ENCODE measurements at places on chromosomes 16 and 17.

DNA sequence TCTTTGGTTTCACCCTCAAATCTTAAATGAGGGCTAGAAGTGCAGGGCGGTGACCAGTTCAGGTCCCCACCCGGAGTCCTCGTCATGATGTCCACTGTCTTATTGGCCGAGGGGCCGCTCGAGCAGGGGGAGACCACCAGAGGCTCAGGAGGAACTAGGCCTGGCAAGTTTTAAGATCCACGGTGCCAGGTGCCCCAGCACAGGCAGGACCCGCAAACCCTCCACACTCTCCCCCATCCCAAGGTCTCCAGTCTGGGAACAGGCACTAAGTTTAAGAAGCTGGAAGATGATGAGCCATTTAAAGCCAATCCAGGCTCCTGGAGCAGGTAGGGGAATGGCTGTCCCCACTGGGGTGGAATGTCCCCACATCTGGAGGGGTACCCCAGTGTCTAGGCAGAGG lies 4.1 kb downstream of the DLX3 start:
- DNase-seq, result no peak

DNA sequence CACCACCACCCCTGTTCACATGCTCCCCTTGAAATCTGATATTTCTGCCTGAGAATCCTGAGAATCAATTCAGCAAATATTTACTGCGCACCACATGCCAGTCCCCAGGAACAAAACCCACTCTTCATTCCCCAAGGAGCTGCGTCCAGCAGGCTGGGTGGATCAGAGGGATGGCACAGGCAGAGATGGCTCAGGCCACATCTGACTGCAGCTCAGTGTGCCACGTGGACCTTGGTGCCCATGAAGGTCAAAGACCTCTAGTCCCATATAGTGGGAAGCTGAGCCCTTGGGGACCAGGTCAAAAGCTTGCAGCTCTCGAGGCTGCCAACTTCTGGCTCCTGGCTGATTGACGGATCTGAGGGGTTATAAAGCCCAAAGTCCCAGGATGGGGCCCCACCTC lies 31.8 kb downstream of the CD300LF start:
- DNase-seq, result no peak

- no peak for DNase-seq
These were observed 11.7 kb downstream of the CFAP52 start for GRCh38 chr17:9587969-9588656.

DNA sequence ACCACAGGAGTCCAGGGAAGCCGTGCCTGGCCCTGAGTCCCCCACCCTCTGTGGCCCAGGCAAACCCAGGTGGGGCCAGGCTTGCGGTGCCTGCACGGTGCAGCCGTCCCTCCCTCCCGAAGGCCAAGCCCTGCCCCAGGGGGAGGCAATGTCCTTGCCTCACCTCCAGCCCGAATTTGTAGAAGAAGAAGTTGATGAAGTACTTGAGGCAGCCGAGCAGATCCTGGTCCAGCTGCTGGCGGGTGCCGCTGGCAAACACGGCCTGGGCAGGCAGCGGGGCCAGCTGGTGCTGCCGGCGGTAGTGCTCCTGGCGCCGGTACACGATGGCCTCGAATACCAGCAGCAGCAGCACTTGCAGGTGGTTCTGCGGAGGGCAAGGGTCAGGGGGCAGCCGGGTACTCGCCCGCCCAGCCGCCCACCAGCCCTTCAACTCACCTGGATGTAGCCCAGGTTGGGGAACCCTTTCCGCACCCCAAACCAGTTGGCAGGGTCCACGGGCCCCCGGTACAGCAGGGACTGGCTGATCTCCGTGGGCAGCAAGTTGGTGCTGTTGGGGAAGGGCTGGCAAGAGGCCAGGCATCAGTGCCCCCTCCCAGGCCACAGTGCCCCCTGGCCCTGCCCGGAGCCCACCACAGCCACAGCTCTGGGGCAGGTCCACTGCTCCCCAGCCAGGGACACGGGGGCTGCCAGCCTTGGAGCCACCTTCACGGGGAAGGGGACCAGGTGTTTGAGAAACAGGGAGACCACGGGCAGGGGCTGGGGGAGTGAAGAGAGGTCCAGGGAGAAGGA lies 26.1 kb downstream of the CTU2 start:
- no peak for DNase-seq

DNA sequence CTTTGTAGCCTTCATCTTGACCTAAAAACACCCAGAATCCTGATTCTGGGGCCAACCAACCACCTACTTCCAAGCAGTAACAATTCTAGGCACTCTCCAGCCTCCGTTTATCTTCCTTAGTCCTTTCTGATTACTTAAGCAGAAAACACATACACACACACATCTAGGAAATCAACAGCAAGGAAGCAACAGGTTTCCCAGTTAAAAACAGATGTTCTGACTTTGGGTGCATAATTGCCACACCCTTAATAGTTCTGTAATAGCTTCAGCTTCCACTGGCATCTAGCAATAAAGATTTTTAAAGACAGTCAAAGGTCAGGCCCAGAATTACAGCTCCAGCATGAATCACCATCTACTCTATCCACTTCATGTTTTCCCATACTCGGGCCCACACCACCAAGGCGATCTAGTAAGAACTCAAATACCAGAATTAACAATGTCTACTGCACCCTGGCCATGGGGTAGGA lies 2.6 kb downstream of the ARHGAP17 start:
- DNase-seq, result no peak

DNA sequence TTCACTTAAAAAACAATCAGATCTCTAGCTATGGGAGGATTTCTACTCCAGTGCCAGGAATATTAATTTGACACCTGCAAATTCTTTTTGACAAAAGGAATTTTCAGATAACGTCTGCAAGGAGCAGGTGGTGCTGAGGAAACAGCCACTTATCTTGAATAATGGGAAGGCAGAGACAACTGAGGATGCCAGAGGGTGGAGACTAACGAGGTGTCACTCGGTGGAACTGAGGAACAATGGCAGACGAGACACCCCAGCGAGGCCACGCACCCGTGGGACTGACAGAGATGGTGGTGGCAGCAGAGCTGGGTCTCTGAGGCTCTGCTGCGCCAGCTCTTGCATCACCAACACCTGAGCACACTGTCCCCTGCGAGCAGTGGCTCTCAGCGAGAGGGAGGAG lies 42.2 kb downstream of the VAC14 start:
- DNase-seq, result no peak

- DNase-seq, result no peak
These were observed 684.1 kb upstream of the C16orf82 start for GRCh38 chr16:26382586-26382985.

- DNase-seq, result no peak
These were observed 18.8 kb downstream of the LRRC36 start for GRCh38 chr16:67345401-67345800.
